Stimulated activated CD4-positive, alpha-beta T cell treated with anti-CD3 and anti-CD28 coated beads, Interleukin-1b, Interleukin-23, amount 100 ng/mL, for 48 hours (primary cell): ENCODE measurements at places on chromosomes 3 and 15.

GRCh38 chr3:53139906-53140846 lies 9.9 kb upstream of the RFT1 start:
- no peak for DNase-seq

DNA sequence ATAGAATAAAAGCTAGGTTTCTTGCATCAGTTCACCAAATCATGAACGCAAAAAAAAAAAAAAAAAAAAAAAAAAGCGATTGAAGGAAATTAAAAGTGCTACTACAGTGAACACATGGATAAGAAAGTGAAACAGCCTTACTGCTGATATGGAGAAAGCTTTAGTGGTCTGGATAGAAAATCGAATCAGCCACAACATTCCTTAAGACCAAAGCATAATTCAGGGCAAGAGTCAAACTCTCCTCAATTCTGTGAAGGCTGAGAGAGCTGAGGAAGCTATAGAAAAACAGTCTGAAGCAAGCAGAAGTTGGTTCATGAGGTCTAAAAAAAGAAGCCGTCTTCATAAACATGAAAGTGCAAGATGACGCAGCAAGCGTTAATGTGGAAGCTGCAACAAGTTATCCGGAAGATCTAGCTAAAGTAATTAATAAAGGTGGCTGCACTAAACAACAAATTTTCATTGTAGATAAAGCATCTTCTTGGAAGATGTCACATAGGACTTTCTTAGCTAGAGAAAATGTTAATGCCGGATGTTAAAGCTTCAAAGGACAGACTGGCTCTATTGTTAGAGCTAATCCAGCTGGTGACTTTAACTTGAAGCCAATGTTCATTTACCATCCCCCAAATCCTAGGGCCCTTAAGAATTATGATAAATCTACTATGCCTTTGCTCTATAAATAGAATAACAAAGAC lies 19.2 kb downstream of the P3H2 start:
- no peak for DNase-seq

DNA sequence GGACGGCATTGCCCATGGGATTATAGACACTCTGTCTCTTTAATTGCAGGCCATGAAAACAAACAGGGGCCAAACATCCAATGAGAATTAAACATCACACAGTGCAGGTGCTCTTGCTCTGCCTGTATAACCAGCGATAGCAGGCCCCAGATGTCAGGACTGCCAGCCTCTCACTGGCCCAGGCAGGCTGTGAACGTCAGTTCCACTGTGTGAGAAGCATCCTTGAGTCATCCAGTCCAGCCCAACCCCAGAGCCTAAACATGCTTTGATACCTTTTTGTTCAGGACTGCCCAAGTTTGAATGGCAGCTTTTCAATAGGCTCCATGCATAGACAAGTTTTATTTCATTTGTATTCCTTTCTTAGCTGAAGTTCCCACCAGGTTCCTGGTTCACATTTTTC lies 189.8 kb downstream of the SLCO3A1 start:
- no peak for DNase-seq

DNA sequence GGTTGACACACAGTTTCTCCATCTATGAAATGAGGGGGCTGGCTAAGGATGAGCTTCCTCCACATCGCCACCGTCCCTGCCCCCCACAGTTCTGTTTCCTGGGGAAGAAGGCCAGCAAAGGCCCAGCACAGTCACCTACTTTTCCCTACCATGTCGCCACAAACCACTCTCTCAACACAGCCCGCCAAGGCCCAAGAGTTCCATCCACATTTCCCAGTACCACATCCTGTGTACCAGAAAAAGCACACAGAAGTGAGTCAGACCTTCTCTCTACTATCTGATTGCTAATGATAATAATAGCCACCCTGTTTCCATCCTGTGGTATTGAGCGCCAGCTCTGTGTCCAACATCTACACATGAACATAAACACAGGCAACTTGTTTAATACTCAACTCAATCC lies 30.3 kb upstream of the C15orf39 start:
- DNase-seq = no peak

DNA sequence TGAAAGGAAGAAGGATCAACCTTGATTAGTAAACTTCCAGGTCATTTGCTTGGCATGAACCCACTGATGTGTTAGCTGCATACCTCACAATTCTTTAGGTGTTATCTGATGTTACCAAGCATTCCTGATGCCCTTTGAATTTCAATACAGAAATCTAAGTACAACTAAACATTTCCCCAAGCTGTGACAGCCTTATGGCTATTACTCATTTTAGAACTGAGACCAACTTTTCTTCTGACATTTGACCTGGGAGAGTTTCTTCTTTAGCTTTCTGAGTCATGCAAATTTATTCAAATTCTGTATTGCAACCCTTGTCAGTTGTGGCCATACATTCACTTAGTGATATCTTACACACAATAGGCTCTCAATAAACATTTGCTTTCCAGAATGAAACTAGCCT lies 124.3 kb downstream of the TIGIT start:
- no peak for DNase-seq

DNA sequence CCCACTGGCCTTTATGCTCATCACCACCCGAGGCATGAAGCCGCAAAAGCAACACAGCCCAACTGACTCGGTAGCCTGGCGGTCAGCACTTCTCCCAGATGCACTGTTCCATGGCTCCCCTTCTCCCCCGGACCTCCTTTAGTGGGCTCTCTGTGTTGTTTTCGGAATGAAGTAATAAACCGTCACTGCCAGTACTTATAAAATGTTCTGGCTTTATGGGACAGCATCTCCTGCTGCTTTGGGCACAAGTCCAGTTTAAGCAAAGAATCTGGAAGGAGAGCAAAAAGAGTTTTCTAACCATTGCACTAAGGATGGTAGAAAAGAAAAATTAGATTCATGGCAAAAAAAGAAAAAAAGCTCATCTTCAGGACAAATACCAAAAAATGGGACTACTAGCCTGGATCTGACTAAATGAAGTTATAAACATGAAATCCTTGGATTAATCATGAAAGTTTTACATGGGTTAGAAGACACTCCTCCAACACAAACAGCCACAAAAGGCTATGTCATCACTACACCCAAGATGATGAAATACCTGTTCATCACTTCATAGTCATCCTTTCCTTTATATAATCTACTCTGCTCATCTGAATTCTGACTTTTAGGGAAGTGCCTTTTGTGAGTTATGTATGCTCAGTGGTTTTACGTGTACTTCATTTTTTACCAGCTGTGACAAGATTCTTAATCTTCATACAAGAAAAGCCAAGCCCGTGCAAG lies 89.5 kb upstream of the UBE2E2 start:
- no peak for DNase-seq

DNA sequence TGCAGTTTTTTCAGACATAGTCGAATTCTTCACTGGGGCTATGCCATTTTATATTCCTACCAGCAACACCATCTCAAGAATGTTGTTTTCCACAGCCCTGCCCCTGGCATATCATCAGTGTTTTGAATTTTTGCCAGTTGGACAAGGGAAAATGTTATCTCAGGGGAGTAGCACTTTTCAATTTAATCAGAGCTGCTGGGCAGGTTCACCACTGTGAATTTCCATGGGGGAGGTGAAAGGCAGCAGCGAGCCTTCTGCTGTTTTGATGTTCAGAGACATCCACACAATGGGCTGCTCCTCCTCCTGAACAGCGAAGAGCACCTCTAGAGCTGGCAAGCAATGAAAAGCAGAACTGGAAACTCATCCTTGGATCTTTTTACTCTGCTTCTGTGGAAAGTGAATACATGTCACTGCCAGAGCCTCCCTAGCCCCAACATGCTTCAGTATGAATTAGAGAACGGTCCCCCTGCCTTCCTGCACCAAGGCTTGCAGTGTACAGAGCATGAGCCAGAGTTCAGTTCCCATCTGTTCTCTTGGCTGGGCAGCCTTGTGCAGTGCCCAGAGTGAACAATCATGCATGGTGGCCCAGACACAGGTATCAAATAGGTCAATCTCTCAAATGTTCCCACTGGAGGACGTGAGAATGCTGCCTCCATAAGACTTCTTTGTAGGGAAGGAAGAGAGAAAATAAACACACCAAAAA lies 56.1 kb upstream of the RAD18 start:
- no peak for DNase-seq

DNA sequence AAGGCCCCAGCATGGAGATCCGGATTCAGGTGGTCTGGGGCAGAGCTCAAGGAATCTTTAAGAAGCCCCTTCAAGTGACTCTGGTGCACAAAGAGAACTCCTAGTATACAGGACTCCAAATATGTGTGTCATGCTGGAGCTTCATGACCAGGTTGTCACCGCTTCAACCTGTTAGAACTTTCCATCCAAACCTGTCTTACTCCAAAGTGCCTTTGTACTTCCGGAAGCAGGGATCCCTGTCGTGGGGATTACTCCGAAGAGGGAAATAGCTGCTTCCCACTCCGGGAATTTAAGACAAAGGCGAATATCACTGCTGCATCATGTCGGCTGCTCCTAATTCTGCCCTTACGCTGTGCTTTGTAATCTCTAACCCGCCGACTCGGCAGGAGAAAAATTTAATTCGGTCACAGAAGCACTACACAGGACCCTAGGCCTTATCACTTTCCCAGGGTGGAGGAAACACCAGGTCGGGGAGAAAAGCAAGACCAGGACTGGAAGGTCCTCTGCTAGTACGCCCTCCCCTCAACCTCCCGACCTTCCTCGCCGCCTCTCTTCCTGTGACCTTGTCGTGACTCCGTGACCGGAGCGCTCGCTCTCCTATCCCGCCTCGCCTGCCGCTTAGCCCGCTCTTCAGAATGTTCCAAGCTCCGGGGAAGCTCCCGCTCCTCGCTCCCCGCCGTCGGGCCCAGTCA lies 730 bp downstream of the HIGD1A start:
- peak; percentile 19 for DNase-seq
